Activated CD8-positive, alpha-beta memory T cell treated with anti-CD3 and anti-CD28 coated beads for 1 hour (primary cell): ENCODE measurements at places on chromosomes 13 and 19.
A peak's percentile ranks its signal among the peaks of the same experiment; 100 is the strongest.

DNA sequence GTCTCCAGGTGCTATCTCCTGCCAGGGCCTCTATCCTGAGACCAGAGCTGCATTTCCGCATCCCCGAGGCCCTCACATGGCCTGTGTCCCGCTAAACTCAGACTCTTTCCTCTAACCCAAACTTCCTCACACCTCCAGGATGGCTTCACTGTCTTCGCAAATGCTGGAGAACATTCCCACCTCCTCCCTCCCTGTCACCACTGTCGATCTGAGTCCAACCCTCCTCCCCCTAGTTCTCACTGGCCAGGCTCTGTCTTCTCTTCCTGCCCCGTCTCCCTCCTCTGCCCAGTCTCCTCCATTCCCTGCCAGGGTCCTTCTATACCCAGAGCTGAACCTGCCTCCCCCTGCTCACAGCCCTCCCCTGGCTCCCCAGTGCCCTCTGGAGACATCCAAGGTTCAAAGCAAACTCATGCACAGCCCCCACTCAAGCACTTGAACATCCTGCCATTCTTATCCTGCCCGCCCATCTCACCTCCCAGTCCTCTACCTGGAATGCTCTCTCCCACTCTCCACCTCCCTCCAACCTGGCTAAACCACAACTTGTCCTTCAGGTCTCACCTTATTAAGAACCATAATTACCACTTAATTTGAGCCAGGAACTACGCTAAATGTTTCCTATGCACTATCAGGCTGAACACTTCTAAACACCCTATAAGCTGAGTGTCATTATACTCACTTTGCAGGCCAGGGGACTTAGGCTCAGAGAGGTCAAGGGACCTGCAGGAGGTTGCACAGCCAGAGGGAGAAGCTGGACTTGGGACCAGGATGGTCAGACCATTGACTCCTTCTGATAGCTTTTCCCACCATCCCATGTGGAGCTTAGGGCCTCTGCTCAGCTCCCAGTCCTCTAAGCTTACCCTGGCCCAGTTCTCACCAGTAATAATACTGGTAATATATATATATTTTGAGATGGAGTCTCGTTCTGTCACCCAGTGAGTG, 961 bp upstream of the VSIG10L start:
- no peak for DNase-seq

DNA sequence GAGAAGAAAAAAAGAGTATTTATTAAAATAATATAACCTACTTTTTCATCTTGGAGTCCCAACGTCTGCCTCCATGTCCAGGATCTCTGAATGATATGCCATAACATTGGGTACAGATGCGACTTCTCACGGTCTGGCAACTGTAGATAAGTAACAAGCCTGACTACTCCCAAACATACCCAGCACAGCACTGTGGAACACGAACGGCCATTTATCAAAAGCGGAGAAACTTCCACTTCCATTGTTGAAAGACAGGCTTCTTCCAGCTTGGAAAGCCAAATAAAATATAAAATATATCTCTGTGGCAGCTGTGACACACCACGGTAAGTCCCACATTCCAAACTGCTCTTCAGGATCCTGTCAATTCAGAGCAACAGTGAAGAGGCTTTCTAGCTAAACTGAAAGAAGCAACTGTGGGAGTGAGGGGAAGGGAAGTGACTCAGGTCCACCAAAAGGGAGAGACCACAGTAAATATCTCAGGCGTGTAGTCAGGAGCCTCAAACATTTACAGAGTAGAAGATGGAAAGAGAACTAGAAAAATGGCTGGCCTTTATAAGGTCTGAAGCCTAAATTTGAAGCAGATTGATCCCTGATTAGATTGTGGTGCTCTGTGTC, 331.7 kb downstream of the LIG4 start:
- no peak for DNase-seq

GRCh38 chr13:46403851-46404732, 17.0 kb upstream of the RUBCNL start:
- DNase-seq = no peak

GRCh38 chr13:25065974-25066770, 29.8 kb upstream of the PABPC3 start:
- DNase-seq = no peak

DNA sequence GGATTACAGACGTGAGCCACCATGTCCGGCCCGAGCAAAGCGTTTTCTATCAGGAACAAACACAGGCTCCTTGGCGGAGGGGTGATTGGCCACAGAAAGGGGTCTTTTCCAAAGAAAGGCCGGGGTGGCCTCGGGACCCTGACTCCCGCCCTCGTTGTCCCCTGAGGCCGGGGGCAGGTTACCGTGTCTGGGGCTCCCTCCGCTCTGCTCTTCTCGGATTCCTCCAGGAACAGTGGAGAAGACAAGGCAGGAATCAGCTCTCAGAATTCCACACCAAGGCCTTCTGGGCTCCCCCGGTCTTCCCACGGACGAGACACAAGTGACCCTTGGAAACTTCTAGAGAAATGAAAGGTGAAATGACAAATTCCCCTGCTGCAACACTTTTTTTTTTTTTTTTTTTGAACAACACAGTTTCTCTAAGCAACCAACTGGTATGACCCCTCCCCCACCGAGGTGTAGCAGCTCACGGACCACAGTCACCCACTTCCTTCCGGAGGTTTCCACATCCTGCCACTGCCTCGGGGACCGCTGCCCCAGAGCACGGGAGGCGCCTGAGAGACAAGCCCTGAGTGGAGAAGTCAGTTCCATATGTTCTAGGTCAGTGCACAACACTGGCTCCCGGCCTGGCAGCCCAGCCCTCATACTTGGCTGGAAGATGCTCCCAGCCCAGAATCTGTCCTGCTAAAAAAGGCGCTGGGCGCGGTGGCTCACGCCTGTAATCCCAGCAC, 11.0 kb downstream of the MOB3A start:
- peak; percentile 86 for DNase-seq

DNA sequence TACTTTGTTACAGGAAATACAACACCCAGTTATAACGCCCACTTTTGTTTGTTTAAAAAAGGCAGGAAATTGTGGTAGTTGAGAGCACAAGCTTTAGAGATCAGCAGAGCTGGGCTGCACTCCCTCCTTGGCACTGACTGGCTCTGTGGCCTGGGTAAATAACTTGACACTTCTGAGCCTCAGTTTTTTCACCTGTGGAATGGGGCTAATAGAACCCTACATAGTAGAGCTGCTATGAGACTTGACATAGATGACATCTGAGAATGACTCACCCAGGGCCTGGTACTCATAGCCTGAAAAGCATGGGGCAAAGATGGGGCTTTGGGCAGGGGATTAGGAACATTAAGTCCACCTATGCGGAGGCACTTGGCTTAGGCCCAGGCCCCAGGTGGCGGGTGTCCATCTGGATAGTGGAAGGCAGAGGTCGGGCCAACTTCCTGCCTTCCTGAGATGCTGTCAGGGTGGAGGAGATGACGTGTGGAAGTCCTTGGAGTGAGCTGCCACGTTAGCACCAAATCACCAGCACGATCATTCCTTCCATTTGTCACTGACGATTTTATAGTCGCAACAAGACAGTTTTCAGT, 159.1 kb downstream of the KATNAL1 start:
- DNase-seq = no peak

GRCh38 chr13:73433890-73434289, 375.1 kb downstream of the KLF5 start:
- no peak for DNase-seq

DNA sequence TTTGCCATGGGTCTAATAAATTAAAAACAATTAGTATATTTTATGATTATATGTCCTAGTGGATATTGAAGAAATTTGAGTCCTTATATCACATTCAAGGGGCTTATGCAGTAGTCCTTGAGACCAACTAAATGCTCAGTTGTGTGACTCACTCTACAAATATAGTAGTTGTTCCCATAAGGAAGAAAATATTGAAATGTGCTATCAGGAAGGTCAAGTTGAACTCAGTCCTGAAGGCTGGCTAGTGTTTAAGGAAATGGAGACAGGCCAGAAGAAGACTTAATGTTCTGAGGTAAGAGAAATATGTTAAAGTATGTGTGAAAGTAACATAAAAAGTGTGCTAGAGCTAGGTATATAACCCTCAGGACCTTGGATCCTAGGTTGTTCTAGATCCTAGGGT, 766.1 kb upstream of the GPC6 start:
- DNase-seq = no peak

DNA sequence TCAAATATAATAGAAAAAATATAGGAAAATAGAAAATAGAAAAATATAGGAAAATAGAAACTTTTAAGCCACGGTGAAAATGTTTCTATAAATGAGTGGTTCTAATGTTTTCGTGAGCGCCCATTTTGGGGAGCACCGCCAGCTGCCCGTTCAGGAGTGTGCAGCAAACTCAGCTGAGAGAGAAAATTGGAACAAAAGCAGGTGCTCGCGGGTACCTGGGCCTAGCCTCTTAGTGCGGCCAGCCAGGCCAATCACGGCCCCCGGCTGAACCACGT, 204 bp upstream of the PDX1 start:
- no peak for DNase-seq

- DNase-seq = no peak
Observed at GRCh38 chr19:55536951-55537740, at the start of gene SBK2. Gene SBK2 (minus strand): TSS chr19:55537133. CDS start chr19:55536294, 839 bp downstream.

GRCh38 chr19:43564800-43565199, 10.5 kb downstream of the XRCC1 start:
- no peak for DNase-seq

DNA sequence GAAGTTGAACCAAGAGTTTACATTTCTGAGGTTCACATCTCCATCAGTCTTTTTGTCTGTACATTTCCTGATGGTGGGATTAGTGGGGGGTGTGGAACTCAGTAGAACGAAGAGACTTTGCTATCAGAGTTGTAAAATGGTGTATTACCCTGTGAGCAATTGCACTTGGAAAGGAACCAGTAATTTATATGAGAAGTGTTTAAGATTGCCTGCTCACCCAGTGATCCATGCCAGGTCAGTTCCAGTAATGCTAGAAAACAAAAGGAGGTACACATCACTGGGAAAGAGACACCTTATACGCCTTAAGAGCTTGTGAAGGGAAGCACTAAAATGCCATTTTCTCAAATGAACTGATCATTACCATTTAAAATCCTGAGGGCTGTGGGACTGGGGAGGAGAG, 7.5 kb upstream of the DACH1 start:
- DNase-seq = no peak

DNA sequence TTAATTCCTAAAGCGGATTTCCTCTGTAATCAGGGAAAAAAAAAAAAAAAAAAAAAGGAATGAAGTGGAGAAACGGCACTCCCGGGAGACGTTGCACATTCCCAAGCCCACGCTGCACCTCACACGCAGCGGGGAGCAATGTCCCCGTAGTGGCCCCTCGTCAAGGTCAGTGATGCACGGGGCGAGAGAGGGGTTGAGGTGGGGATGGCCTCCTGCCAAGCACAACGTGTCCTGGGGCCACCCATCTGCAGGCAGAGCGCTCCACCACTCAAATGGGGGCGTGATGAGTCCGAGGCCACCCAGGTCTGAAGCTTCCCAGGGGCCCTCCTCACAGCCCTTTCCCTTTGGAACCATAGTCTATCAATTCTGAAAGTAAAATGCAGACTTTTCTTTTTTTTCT, 15.1 kb downstream of the PLK5 start:
- no peak for DNase-seq

DNA sequence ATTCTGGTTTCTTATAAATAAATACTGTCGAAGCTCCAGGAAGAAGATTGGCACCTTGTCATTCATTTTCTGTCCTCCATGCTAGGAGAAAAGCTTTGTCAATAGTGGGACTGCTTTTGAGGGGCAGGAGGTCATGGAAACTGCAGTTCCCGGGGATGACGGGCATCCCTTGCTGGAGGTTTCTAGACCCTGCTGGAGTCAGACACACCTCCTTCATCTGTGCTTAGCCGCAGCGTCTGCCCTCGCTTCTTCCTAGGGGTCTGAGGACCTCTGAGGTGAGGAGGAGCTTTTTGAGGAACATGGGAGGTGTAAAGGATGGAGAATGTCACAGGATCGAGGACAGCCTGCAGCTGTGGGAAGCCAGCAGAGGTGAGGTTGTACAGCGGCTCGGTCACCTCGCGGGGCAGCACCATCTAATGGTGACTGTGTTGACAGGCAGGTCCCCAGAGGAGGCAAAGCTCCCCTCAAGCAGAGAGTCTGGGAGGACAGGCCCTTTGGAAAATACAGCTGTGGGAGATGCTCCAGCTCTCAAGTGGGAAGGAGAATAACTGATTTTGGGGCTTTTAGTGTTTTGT, 172.7 kb upstream of the RNF113B start:
- no peak for DNase-seq

GRCh38 chr13:75410207-75410606, 71.8 kb downstream of the TBC1D4 start:
- DNase-seq = no peak

GRCh38 chr13:99819967-99820366, 151.6 kb downstream of the ZIC5 start:
- no peak for DNase-seq

- DNase-seq = no peak
Observed at GRCh38 chr13:78674638-78675037, 15.7 kb upstream of the OBI1 start.

- no peak for DNase-seq
Observed at GRCh38 chr13:113635709-113636108, 22.3 kb downstream of the ATP4B start.

DNA sequence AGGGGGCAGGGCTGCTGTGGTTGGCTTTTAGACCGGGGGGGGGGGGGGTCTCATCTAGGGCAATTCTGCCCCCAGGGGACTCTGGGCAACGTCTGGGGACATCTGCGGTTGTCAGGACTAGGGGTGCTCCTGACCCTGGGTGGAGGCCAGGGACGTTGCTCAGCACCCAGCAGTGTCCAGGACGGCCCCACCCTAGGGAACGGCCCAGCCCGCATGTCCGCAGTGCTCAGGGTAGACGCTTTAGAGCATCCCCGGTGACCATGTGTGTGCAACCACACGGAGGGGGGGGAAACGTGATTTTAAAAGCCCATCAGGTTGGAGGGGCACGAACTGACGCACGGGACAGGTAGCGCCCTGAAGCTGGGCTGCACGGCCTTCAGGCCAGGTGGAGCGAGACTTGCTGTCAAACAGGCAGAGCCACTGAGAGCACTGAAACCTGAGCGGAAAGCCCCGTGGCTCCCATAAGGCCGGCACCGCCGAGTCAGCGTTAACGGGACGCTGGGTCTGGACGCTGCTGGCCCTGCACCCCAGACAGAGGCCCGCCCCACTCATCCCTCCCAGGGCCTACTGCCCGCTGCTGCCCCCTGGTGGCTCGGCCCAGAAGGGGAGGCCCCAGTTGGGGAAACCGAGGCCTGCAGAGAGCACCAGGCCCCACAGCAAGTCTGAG, 8.3 kb downstream of the CACTIN start:
- DNase-seq = no peak

GRCh38 chr19:57190301-57190700, 999 bp upstream of the ZNF264 start:
- no peak for DNase-seq

- no peak for DNase-seq
Observed at GRCh38 chr13:92900446-92900845, 326.2 kb upstream of the GPC6 start.

- peak; percentile 60 for DNase-seq
Observed at GRCh38 chr19:940591-941291, 14.9 kb downstream of the ARID3A start.
